ENCODE measurements at places on chromosomes 11 and 22.

DNA sequence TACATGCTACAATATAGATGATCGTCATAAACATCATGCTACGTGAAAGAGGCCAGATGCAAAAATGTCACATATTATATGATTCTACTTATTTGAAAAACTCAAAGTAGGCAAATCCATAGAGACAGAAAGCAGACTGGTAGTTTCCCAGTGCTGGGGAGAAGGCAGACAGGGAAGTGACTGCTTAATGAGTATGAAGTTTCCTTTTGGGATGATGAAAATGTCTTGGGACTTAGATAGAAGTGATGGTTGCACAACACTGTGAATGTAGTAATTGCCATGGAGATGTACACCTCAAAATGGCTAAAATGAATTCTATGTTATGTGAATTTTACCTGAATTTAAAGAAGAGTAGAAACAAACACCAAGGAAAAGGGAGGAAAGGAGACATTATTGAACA lies 45.2 kb upstream of the EHF start:
- DNase-seq: no peak

GRCh38 chr11:68374531-68374930 lies 62.1 kb downstream of the LRP5 start:
- no peak for DNase-seq

GRCh38 chr22:46815896-46816731 lies 53.7 kb downstream of the TBC1D22A start:
- peak; percentile 67 for DNase-seq

GRCh38 chr11:73907191-73907590 lies 30.4 kb downstream of the PAAF1 start:
- DNase-seq: peak; percentile 73

- no peak for DNase-seq
These were observed 26.8 kb downstream of the MYH9 start for GRCh38 chr22:36360871-36361383.

Measured in AG08395 (cell line).